ENCODE measurements at places on chromosomes 11 and 22.

DNA sequence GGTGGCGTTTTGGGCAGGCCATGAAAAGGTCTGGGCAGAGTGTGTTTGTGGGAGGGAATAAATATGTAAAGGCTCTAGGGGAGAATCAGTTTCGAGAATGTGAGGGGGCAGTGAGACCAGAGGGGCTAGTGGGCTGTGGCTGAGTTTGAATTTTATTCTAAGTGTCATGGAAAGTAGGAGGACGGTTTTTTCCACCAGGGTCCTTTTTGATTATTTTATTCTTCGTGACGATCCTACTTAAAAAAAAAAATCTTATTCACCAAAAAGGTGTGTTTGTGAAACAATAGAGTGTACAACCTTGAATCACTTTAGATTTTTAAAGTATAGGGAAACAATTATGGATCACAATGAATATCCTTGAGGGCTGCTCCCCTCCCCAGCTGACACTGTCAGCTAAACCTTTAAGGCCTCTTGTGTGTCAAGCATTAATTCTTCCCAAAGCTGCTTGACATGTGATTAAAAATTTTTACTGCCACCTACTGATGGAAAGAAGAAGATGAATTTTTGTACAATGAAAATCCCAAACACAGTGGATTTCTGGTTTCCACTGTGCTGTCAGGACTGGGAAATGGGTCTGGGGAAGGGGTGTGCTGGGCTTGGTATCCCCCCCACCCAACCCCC is 107.5 kb upstream of the OR4B1 start:
- no peak for DNase-seq

DNA sequence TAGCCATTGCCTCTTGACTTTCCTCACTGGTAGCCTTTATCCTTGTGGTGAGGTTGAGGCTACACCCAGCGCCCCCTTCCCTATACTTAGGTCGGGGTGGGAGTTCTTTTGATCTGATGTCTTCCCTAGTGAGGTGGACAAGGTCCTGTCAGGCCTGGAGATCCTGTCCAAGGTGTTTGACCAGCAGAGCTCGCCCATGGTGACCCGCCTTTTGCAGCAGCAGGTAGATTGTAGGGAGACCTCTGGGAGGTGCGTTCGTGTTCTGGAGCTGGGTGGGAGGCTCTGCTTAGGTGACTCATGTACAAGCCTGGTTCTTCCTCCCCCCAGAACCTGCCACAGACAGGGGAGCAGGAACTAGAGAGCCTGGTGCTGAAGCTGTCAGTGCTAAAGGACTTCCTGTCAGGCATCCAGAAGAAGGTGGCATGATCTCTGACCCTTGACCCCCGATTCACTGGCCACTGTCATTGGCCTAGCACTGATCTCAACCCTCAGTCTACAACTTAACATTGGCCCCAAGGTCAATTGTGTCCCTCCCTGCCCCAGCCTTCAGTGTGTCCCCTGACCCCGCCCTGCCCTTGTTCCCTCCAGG is 4.9 kb downstream of the INPPL1 start:
- DNase-seq: no peak

DNA sequence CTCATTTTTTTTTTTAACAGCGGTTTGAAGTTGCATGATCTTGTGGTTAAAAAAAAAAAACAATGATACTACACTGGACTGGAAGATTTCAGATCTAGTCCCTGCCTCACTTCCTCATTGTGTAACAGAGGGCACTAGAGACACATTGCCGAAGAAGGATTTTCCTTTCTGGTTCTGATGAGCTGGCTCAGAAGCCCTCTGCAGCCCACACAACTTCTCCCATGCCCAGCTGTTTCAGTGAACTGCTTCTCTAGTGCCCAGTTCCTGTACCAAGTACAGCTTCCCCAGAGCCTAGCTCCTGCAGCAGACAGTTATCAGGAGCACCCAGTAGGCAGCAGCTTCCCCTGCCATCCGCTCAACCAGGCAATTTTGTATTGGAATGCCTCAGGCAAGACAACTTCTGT is 29.5 kb upstream of the ANO5 start:
- no peak for DNase-seq

- no peak for DNase-seq
Measured at GRCh38 chr11:46521961-46522681, 71.7 kb downstream of the AMBRA1 start.

DNA sequence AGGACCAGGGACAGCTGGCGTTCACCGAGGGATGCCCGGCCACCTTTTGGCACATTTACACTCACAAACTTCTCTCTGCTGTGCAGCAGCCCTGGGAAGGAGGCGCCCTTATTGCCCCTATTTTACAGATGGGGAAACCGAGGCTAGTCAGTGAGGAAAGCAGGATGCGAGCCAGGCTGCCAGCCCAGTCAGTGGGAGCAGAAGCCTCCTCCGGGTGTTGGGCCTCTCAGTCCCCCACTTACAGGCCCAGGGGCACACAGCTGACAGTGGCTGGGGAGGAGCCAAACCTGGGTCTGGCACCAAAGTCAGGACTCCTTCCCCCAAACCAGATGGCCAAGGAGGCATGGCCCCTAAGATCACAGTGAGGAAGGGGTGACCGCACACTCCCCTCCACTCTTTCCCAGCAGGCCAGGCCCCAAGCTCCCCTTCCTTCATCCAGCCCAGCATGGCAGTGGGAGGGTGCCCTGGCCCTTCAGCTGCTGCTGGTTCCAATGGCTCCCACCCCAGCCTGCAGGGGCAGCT is 121.4 kb upstream of the ANO1 start:
- DNase-seq: no peak
